ENCODE measurements at places on chromosomes 16 and 17.

- DNase-seq = no peak
Observed at GRCh38 chr17:58630883-58631522, 60.8 kb downstream of the TEX14 start.

DNA sequence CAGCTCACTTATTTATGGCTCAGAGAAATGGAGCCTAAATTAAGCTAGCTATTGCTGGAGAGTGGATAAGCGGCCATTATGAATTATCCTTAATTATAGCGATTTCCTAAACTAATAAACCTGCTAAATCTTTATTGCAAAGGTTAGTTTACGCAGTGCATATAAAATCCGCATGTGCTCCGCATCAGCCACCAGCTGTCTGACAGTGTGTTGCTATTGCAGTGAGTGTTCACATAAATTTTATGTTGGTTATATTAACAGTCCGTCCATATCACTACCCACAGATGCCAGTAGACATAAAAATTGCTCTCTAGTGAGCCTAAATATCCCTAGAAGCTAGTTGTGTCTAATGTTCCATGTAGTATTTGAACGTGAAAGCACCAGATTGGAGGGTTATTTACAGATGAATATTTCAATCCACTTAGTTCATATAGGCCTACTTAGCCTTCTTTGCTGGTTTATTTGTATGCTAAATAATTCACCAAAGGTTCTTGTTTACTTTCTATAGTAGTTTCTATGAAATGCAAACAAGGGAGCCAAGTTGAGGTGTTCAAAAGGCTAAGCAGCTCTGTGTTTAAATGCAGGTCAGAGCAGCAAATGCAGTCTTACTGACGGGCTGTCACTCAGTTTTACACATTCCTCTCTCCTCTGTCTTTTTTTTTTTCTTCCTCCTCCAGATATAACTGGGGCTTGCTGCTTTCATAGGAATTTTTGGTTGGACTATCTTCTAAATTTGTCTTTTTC, 219.1 kb downstream of the IRX3 start:
- no peak for DNase-seq

DNA sequence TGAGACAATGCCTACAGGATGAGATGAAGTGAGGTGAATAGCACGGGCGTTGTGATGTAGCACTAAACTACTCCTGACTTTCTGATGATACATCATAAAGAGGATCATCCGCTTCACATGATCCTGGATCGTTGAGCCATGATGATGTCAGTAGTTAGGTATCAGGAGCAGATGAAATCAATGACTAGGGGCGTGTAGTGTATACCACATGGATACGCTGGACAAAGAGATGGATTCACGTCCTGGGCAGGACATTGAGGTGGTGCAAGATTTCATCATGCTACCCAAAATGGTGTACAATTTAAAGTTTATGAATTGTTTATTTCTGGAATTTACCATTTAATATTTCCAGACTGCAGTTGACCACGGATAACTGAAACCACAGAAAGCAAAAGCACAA, 156.6 kb downstream of the ANKFN1 start:
- DNase-seq = no peak

DNA sequence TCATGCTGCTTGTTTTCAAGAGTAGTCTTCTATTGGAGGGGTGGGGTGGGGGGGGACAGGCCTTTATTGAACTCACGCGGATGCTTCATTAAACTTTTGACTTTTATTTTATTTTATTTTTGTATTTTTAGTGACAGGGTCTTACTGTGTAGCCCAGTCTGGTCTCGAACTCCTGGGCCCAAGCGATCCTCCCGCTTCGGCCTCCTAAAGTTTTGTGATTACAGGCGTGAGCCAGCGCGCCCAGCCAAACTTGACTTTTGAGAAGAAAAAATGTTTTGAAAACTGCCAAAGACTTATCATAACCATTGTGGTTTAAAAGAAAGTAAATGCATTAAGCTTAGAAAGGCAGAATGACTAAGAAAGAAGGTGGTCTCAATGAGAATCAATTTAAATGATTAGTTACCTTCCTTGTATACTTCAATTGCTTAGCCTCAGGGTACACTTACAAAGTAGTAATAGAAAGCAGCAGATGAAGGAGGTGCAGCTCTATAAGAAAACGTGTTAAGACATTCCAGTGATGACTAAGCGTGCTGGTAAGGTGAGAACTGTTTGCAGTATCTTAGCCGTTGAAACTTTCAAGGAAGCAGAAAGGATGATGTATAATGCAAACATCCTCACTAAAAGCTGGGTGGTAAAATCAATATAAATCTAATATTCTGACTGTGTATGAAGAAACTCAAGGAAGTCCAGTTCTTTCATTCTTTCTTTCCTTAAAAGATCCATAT, 1.2 kb downstream of the AP2B1 start:
- DNase-seq = no peak

- DNase-seq = no peak
Observed at GRCh38 chr17:76930107-76930506, 61.9 kb downstream of the MGAT5B start.

DNA sequence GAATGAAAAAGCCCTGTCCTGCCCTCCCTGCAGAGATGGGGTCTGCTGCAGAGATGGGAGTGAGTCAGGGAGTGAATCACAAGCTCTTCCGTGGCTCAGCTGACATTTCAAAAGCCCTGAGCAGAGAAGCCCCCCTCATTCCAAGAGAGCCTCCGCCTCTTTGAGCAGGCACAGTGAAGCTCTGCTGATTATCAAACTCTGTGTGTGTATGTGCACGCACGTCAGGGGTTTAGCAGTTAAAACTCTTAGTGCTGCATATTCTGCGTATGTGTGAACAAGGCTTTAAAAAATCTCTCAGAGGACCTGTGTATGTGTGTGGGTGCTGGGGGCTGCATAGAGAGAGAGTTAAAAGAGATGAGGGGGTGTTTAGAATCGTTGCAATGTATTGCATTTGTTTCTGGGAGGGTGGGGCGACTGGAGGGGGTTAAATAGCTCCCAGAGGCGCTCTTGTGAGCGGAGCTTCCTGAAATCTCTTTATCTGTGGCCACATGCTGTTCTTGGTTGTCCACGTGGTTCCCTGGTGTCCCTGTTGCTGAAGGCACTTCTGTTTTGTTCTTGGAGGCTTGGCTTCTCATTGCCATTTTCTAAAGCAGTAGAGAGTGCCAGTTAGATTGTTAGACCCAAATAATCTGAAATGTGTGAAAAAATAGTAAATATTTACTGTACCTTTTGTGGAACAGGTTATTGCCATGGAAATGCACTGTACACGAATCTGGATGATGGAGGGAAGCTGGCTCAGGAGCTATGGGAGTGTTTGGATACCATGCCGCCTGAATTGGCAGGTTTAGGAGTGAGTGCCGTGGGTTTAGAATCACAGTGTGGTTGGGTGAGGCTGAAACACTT, 116.6 kb downstream of the PRKCB start:
- DNase-seq = no peak

- peak; percentile 92 for DNase-seq
Observed at GRCh38 chr16:19502395-19503131, 19.3 kb downstream of the GDE1 start.

- no peak for DNase-seq
Observed at GRCh38 chr16:18839555-18839954, 38.2 kb upstream of the ARL6IP1 start.

GRCh38 chr17:7293816-7294613, 424 bp downstream of the YBX2 start:
- DNase-seq = no peak

DNA sequence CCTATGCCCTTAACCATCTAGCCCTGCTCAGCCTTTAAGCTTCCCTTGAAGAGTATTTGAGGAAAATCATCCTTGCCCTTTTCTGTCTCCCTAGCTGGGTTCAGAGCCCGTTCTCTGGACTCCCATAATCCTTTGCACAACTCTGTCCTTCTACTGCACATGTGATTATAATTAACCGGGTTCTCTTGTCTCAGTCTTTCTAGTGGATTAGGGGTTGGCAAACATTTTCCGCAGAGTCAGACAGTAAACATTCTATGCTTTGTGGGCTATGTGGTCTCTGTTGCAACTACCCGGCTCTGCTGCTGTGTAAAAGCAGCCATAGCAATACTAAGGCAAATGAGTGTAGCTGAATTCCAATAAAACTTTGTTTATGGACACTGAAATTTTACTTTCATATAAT, 80.0 kb downstream of the CDRT15 start:
- no peak for DNase-seq

DNA sequence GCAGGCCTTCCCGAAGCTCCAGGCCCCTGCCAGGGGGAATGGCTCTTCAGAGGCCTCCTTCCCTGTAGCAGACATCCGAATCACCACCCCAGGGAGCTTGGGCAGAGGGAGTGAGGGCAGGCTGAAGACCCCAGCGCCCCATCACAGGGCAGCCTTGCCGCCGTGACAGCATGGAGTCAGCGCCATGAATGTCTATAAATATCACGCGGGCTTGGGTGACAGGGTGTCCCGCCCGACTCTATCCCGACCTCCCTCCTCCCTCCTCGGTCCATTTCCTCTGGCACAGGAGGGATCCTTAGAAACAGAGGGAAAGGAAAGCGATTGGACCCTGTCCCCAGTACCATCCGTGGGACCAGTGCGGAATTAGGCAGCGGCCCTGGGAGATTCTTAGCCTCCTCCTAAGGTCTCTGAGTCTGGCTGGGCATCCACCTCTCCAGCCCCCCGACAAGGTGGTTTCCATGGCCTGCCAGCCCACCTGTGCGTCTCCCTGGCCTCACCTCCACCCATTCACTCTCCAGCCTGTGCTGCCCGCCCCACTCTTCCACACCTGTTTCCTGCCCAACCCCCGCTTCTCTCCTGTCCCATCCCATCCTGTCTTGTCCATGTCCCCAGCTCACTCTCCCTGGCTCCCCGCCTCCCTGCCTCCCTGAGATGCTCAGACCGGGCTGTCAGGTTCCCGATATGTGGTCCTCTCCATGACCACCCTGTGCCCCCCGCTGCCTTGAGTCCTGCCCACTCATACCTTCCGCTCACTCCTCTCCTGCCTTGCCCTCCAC, 5.1 kb downstream of the ATP2A1 start:
- no peak for DNase-seq

DNA sequence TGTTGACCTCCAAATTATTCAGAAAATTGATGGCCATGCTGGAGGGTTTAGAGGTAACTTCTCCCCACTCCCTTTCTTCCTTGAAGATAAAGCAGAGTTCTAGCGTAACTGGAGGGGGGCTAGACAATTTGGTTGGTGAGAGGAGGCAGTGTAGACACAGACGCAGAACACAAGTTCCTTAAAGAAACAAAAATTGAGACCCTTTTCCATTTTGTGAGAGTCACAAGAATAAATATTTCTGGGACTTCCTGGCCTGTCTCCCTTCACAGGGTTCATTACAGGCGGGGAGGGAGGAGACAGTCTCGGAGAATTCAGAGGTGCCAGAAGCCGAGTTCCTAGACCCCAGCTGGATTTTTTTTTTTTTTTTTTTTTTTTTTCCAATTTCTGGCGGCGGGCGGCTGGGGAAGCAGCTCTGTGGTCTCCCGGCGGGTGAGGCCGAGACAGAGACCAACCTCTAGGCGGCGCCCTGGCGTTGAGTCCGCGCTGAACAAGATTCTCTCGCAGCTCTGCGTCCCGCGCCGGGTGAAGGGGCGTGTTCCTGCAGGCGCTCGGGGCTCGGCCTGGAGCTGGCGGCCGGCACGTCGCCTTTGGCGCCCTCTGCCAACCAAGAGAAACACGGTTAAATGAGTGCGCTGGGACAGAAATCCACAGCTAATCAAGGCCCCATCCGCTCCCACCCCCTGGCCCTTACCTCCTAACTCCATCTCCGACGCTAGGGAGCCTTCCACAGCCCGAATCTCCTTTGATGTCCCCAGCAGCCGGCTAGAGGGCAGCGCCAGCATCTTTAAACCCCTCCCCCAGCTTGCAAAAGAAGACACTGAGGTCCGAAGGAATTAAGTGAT, 10.2 kb upstream of the HOXB9 start:
- DNase-seq = no peak

DNA sequence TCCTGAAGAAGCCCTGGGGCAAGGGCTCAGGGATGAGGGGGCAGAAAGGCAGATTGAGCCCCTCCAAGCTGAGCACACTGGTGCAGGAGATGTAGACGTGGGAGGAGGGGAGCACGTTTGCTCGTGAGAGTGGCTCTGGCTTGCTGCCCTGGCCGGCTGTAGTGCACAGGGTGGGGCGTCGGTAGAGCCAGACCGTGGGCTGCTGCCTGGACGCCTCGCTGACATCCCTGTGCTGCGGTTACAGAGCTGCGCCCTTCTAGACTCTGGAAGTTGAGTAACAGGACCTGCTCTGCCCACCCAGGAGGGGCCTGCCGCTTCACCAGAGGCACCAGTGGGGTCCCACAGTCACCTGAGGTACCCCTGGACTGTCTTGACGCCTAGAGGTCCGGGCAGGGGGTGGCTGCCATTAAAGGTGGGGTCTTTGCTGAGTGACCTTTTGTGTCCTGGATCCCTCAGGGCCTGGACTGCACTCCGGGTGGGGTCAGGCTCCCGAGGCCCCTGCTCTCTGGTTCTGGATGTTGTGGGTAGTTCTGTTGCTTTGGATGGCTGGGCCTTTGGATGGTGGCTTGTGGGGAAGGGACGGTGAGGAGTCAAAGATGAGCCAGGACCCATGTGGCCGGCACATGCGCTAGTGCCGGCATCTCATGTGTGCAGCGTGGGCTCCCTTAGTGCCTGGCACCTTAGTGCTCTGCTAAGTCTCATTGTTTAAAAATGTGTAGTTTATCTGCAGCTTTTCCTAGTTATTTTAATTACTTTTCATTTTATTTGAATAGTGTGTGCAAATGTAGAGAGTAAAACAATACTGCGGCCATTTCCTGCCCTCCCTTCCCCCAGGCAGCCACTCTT, 41.7 kb downstream of the PGS1 start:
- no peak for DNase-seq

GRCh38 chr17:47877368-47878034, 18.5 kb upstream of the SP2 start:
- DNase-seq = no peak

- DNase-seq = no peak
Observed at GRCh38 chr17:15456972-15457722, 10.3 kb downstream of the CDRT4 start.

DNA sequence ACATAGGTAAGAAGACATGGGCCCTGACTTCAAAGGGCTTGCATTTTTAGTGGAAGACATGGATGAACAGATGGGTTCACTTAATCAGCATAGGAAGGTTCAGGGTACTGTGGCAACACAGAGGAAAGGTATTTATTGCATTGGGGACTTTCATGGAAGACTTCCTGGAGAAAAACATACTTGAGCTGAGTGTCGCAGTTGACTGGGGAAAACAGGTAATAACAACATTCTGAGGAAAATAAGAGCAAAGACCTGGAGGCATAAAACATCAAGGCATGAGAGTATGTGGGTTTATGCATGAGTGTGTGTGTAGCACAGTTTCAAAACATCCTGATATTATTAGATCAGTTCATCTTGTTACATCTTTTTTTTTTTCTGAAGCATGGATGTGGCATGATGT, 82.7 kb downstream of the MAP2K6 start:
- DNase-seq = no peak

DNA sequence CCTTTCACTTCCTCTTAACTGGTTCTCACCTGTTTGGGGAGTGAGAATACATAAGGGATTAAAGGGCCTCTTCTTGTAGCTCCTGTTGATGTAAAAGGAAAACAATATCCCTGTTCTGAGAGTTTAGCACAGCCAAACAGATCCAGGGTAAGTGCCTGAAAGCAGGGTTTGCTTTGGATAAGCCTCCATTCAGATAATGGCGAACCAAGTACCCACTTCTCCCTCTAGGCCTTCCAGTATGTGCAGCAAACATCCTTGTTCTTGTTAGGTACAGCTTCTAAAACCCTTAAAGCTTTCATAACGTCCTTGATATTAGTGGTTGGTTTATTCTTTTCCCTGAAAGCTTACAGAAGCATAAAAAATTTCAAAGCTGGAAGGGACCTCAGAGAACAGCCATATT, 130.6 kb upstream of the DNAH9 start:
- DNase-seq = peak; percentile 29

GRCh38 chr16:55041540-55042234, 111.0 kb downstream of the IRX5 start:
- peak; percentile 75 for DNase-seq
